Activated CD8-positive, alpha-beta T cell treated with anti-CD3 and anti-CD28 coated beads, Interleukin-2, amount 10 ng/mL, durations not matched to agents 7 days and 5 days (primary cell): ENCODE measurements at places on chromosomes 1 and 21. TPM values are rescaled to one million over a fixed set of nuclear protein-coding genes. Genes with fewer than 3 reads are reported as not detected.

DNA sequence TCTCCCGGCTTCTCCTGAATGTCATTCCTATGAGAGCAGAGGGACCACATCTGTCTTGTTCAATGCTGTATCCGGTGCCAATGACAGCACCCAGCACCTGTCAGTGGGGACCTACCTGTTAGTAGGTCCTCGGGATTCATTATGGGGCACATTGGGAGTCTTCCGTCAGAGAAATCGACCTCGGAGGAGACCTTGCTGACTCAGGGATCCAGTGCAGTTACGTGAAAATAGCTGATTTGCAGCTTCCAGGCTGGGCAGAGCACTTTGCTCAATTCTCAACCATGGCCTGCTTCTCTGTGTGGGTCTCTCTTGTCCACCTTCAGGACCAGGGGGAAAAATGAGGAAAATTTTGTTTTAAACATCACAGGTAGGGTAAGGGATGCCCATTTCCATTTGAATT is 130.2 kb downstream of the PRDM2 start:
- H3K27me3 ChIP-seq = no peaks in the 10 kb centered on the region
- no peak for DNase-seq
- H3K4me3 ChIP-seq = no peak overlapping the region
- no peaks in the 10 kb centered on the region for H3K4me1 ChIP-seq
- H3K27ac ChIP-seq = no peak overlapping the region

- H3K36me3 ChIP-seq = peaks cover 45% of the 10 kb centered on the region
- H3K4me1 ChIP-seq = peaks cover 93% of the 10 kb centered on the region
- peak overlapping the region; percentile 99 for H3K27ac ChIP-seq
- DNase-seq = no peak
- no peaks in the 10 kb centered on the region for H3K27me3 ChIP-seq
These were observed 10.9 kb downstream of the SMAP2 start for GRCh38 chr1:40384413-40384762.

MSH4 gene
- total RNA-seq = 0.21 TPM

ACAP3 gene
- 87.3 TPM for total RNA-seq

SPRR2F gene
- not detected for total RNA-seq

RSPH1 gene
- total RNA-seq = not detected

- DNase-seq = no peak
- no peaks in the 10 kb centered on the region for H3K4me1 ChIP-seq
- H3K27ac ChIP-seq = no peak overlapping the region
- H3K4me3 ChIP-seq = peak overlapping the region; percentile 17
- peaks cover 47% of the 10 kb centered on the region for H3K27me3 ChIP-seq
These were observed 502 bp downstream of the VANGL2 start for GRCh38 chr1:160400646-160401486.

DNA sequence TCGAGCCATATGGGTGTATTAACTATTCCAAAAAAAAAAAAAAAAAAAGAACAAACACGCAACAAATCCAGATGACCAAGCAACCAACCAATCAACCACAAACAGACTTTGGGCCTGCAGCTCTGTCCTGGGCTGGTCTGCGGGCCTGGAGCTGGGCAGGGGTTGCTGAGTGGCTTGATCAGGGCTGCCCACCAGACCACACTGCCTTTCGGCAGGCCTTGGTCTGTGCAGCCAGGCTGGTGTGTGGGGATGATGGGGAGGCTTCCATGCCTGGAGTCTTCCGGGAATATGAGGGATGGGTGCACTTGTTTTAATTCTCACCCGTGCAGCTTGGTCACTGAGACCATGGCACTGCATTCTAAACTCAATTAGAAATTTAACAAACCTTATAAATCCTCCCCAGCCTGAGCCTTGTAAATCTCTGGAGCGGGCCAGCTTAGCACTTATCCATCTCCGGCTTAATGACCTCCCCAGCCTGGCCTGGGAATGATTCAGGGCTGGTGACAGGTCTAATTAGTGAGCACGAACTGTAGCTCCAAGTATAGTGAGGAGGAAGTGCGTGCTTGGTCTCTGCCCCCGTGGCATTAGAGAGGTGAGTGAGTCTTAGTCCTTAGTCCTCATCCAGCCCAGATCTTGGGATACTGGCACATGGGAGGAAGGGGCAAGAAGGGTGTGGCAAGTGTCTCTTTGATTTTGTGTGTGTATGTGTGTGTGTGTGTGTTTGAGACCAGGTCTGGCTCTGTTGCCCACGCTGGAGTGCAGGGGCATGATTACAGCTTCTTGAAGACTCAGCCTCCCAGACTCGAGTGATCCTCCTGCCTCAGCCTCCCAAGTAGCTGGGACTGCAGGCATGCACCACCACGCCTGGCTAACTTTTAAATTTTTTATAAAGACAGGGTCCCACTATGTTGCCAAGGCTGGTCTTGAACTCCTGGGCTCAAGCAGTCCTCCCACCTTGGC is 74.6 kb upstream of the CSF3R start:
- DNase-seq = no peak
- H3K27ac ChIP-seq = no peak overlapping the region
- no peaks in the 10 kb centered on the region for H3K4me1 ChIP-seq
- no peaks in the 10 kb centered on the region for H3K36me3 ChIP-seq
- H3K4me3 ChIP-seq = no peak overlapping the region
- peaks cover 21% of the 10 kb centered on the region for H3K27me3 ChIP-seq

GRCh38 chr1:183812686-183813569 is 8.0 kb downstream of the RGL1 start:
- H3K27ac ChIP-seq = no peak overlapping the region
- H3K36me3 ChIP-seq = no peaks in the 10 kb centered on the region

- H3K4me1 ChIP-seq = no peaks in the 10 kb centered on the region
- no peaks in the 10 kb centered on the region for H3K27me3 ChIP-seq
- no peak overlapping the region for H3K4me3 ChIP-seq
- no peaks in the 10 kb centered on the region for H3K36me3 ChIP-seq
These were observed 104.4 kb downstream of the GLIS1 start for GRCh38 chr1:53634571-53634979.

GRCh38 chr1:234938924-234939323 is 189.7 kb downstream of the TOMM20 start:
- DNase-seq = no peak
- H3K36me3 ChIP-seq = no peaks in the 10 kb centered on the region
- H3K4me1 ChIP-seq = peaks cover 6% of the 10 kb centered on the region
- no peak overlapping the region for H3K27ac ChIP-seq

GRCh38 chr1:231130544-231130943 is 31.3 kb upstream of the TRIM67 start:
- no peaks in the 10 kb centered on the region for H3K36me3 ChIP-seq
- DNase-seq = no peak
- H3K27ac ChIP-seq = no peak overlapping the region
- no peaks in the 10 kb centered on the region for H3K27me3 ChIP-seq
- no peaks in the 10 kb centered on the region for H3K4me1 ChIP-seq
- no peak overlapping the region for H3K4me3 ChIP-seq

PTPRU gene
- 0.13 TPM for total RNA-seq

DNA sequence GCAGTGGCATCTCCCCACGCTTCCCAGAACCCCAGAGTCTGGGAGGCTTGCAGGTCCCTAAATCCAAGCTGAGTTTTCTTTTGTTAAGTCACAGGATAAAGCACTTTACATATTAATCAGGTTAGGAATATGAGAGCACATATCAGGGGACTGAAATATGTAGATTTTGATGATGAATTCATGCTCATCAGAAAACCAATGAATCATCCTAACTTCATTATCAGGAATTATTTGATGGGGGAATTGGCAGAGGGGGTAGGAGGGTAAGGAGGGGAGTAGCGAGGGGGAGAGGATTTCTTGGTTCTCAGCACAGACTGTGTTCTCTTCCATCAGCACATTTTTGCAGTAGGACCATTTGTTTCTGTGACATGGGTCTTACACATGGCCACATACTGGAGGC is 32.1 kb downstream of the HMGB4 start:
- H3K27ac ChIP-seq = no peak overlapping the region
- no peaks in the 10 kb centered on the region for H3K36me3 ChIP-seq
- no peak for DNase-seq
- H3K4me3 ChIP-seq = no peak overlapping the region
- no peaks in the 10 kb centered on the region for H3K4me1 ChIP-seq

CD244 gene
- 15.5 TPM for total RNA-seq

GRCh38 chr1:111448482-111448917 is 556 bp downstream of the WDR77 start:
- no peak for DNase-seq
- H3K27me3 ChIP-seq = no peaks in the 10 kb centered on the region
- H3K4me1 ChIP-seq = peaks cover 74% of the 10 kb centered on the region
- H3K27ac ChIP-seq = peak overlapping the region; percentile 99

DNA sequence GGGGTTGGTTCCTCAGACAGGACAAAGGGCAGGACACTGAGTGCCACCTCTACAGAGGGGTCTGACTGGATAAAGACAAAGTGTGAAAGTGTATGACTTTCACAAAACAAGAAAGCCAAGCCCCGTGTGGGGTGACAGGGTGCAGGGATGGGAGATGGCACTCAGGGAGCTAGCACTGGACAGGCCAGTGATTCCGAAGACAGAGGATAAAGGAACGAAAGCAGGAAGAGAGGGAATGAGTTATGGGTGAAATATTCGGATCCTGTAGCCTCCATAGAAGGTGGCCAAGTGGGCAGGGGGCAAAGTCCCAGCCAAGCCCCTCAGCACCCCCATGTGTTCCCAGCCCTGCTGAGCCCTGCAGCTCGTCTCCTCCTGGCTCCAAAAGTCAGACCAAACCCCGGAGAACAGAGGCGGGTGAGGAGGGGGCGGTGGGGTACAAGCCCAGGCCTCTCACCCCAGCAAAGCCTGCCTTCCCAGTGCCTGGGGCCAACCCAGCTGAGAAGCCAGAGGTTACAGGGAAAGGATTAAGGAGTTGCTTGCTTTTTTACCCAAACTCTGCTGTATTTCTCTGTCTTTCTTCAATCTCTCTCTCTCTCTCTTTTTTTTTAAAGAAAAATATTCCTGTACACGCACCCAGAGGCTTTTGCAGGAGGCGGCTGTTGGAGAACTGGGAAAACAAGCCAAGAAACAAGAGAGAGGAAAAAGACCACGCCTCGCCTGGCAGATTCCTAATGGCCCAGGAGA is 14.0 kb upstream of the WASF2 start:
- no peaks in the 10 kb centered on the region for H3K27me3 ChIP-seq
- no peak overlapping the region for H3K4me3 ChIP-seq
- no peaks in the 10 kb centered on the region for H3K4me1 ChIP-seq
- no peaks in the 10 kb centered on the region for H3K36me3 ChIP-seq
- no peak for DNase-seq

GRCh38 chr1:202045705-202046104 is 35.3 kb downstream of the ELF3 start:
- H3K4me3 ChIP-seq = no peak overlapping the region
- H3K27me3 ChIP-seq = peaks cover 2% of the 10 kb centered on the region
- peaks cover 5% of the 10 kb centered on the region for H3K4me1 ChIP-seq
- no peak for DNase-seq

DNA sequence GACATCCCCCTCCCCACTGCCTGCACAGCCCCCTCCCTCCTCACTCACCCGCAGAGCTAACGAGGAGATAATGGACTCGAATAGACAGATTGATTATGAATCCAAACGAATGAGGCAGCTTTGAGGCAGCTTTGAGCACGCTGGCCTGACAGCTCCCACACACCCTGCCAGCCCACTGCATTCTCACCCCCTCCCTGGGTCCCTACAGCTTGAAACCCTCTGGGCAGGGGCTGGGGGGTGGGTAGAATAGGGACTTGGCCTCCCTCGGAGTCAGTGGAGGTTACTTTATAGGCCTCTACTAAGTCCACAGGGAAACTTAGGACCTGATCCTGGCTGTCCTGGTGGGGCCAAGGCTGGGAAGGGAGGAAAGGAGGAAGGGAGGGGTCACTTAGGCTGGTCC is 1.9 kb downstream of the NTRK1 start:
- peaks cover 79% of the 10 kb centered on the region for H3K4me1 ChIP-seq
- H3K27ac ChIP-seq = peak overlapping the region; percentile 85
- peaks cover 28% of the 10 kb centered on the region for H3K27me3 ChIP-seq

TOMM20 gene
- total RNA-seq = 72.2 TPM

GRCh38 chr1:58515794-58516401 is 30.6 kb downstream of the OMA1 start:
- H3K4me1 ChIP-seq = peaks cover 5% of the 10 kb centered on the region
- H3K27me3 ChIP-seq = no peaks in the 10 kb centered on the region
- H3K4me3 ChIP-seq = no peak overlapping the region

MAP10 gene
- 3.1 TPM for total RNA-seq

FAM110D gene
- not detected for total RNA-seq

- H3K4me1 ChIP-seq = no peaks in the 10 kb centered on the region
- no peak for DNase-seq
- H3K36me3 ChIP-seq = no peaks in the 10 kb centered on the region
- H3K27me3 ChIP-seq = peaks cover 39% of the 10 kb centered on the region
These were observed 2.9 kb downstream of the VANGL2 start for GRCh38 chr1:160403244-160403643.

DNA sequence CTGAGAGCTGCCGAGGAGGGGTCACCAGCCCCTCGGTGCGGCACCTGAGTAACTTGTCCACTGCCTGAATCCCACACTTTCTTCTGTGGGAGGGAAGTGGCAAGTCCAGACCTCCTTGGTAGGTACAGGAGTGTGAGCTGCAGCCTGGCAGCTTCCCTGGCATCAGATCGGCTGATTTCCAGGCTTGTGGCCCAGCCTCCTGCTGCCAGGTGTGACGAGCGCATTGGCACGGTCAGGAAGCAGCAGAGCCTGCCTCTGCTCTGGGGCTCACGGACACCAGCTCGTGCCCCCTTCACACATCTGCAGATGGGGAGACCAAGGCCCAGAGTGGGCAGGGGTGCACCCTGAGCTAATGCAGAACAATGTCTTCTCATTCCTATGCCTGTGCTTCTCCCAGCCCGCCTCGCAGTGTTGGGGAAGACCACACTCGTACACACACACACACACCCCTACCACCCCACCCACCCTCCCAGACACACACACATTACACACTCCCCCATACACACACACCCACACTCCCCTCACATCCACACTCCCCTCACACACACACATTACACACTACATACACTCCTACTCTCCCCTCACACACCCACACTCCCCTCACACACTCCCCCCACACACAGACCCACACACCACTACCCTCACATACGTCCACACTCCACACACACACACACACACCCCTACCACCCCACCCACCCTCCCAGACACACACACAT is 33.1 kb upstream of the SELENON start:
- H3K4me1 ChIP-seq = peaks cover 18% of the 10 kb centered on the region
- DNase-seq = no peak
- H3K27ac ChIP-seq = no peak overlapping the region
- no peak overlapping the region for H3K4me3 ChIP-seq
- H3K36me3 ChIP-seq = peaks cover 9% of the 10 kb centered on the region

SPRR2E gene
- total RNA-seq = not detected

DNA sequence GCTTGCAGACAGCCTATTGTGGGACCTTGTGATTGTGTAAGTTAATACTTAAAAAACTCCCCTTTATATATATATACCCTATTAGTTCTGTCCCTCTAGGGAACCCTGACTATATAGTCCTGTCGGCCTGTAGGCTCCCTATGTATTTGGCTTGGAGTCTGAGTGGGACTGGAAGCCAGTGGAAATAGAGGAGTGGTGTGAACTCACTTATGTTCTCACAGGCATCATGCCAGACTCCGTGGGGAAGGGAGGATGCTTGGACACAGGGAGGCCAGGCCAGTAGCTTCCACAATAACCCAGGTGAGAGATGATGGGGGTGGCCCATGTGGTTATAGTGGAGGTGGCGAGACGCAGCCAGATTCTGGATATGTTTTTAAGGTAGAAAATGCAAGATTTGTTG is 136.7 kb upstream of the SYT6 start:
- H3K4me3 ChIP-seq = no peak overlapping the region
- no peak overlapping the region for H3K27ac ChIP-seq
- H3K27me3 ChIP-seq = peaks cover 1% of the 10 kb centered on the region
- no peaks in the 10 kb centered on the region for H3K36me3 ChIP-seq

DCST1 gene
- total RNA-seq = not detected

PLCH2 gene
- total RNA-seq = 9.8 TPM

- H3K36me3 ChIP-seq = no peaks in the 10 kb centered on the region
- H3K27me3 ChIP-seq = peaks cover 5% of the 10 kb centered on the region
- no peak for DNase-seq
- no peaks in the 10 kb centered on the region for H3K4me1 ChIP-seq
- no peak overlapping the region for H3K4me3 ChIP-seq
These were observed 51.6 kb downstream of the FAM163A start for GRCh38 chr1:179794669-179795068.

SOX13 gene
- 0.37 TPM for total RNA-seq

COL9A2 gene
- total RNA-seq = 2.4 TPM

LRRC71 gene
- total RNA-seq = not detected

CNKSR1 gene
- total RNA-seq = 1.4 TPM
